Endothelial cell (in vitro differentiated cells): ENCODE measurements at places on chromosomes 5 and 9. TPM values are rescaled to one million over a fixed set of nuclear protein-coding genes. Genes with fewer than 3 reads are reported as not detected.

- H3K27ac ChIP-seq: no peak overlapping the region
- H3K4me1 ChIP-seq: no peaks in the 10 kb centered on the region
- DNase-seq: no peak
- no peak overlapping the region for H3K4me3 ChIP-seq
These were observed 6.0 kb downstream of the UGCG start for GRCh38 chr9:111902391-111903139.

Gene SH3RF2
- total RNA-seq: 0.23 TPM

Gene OLFML2A
- total RNA-seq: 18.2 TPM

GRCh38 chr5:98656125-98656795 lies 117.2 kb upstream of the RGMB start:
- no peaks in the 10 kb centered on the region for H3K27me3 ChIP-seq
- DNase-seq: no peak
- no peaks in the 10 kb centered on the region for H3K36me3 ChIP-seq
- no peak overlapping the region for H3K27ac ChIP-seq
- H3K4me3 ChIP-seq: no peak overlapping the region

DNA sequence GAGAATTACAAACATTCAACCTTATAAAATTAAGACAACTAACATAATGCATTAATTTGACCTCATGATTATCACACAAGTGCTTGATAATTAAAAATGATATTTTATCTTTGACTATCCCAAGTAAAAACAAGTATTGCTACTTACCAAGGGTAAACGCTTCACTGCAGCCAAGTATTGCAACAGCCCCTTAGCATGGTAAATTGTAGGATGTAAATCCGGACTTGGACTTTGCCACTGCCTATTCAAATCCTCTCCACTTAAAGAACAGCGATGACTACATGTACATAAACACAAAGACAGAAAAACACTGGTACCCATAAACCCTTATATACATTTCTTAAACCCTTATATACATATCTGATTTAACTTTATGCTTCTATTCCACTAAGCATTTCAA lies 155.1 kb downstream of the AGTPBP1 start:
- DNase-seq: no peak
- no peak overlapping the region for H3K27ac ChIP-seq
- peaks cover 4% of the 10 kb centered on the region for H3K36me3 ChIP-seq
- H3K4me3 ChIP-seq: no peak overlapping the region
- H3K27me3 ChIP-seq: peaks cover 2% of the 10 kb centered on the region
